ENCODE measurements at places on chromosomes 2 and 18.

DNA sequence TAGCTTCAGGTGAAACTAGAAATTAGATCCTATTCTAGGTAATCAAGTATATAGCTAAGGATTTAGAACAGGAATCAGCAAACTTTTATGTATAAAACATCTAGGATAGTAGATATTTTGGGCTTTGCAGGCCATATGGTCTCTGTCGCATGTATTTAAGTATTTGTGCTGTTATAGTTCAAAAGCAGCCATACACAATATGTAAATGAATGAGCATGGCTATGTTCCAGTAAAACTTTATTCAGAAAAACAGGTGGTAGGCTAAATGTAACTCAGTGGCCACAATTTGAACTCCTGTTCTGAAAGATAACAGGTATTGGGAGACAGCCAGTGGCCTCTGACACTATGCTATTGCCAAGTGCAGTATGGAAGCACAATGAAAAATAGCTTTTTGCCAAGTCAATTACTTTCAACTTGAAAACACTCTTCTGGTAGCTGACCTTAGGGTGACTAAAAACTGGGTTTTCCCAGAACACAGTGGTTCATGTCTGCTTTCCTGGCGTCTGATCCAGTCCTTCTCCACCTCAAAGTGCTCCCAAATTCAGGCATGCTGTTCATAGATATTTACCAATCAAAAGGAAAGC is 304.7 kb upstream of the SYT4 start:
- no peak for DNase-seq

- no peak for DNase-seq
Measured at GRCh38 chr2:230914886-230915285, 10.2 kb downstream of the GPR55 start.

- no peak for DNase-seq
Measured at GRCh38 chr2:6972067-6972710, 55.0 kb downstream of the RNF144A start.

- no peak for DNase-seq
Measured at GRCh38 chr2:240480834-240481623, 45.6 kb downstream of the GPC1 start.

DNA sequence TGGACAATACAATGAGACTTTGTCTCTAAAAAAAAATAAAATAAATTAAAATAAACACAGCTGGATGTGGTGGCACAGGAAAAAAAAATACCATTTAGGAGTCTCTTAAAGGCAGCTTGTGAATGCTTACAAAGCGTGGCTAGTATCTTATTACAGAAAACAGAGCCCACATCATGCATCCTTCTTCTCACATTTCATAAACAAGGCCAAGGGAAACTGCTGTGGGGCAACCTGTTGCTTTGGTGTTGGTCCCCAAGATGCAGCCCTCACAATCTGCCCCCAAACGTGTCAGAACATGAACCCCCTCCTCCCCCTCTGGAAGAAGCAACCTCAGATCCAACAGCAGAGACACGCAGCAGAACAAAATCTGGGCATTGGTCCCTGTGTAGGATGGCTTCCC is 2.6 kb downstream of the SLC14A1 start:
- DNase-seq: no peak

GRCh38 chr2:43400508-43400907 is 174.1 kb upstream of the ZFP36L2 start:
- no peak for DNase-seq
